Caco-2 (cell line): ENCODE measurements at places on chromosomes 7 and 10.

DNA sequence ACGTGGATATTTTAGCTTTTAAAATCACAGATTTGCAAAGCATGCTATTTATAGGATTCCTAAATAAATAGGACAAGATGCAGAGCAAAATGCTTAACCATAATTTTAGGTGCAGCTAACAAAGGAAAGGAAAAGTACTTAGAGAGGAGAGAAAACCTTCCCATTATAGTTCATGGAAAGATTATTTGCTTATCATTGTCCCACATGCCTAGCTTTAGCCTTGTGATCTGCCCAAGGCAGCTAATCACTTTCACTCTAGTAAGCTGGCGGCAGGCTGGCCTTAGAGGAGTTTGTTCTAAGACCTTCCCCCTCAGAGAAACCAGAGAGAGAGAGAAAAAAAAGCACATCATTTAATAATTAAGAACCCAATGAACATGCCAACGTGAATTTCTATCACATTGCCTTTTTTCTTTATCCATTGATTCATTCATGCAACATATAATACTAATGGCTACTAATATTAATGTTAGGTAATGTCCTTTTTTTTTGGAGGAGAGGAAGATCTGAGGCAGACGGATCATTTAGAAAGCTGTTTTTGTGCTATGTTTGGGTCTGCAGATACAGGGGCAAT is 274.6 kb downstream of the ARL4A start:
- H3K4me1 ChIP-seq, result peaks cover 24% of the 10 kb centered on the region
- H3K36me3 ChIP-seq, result no peaks in the 10 kb centered on the region
- no peak overlapping the region for H3K27ac ChIP-seq
- no peak overlapping the region for H3K4me3 ChIP-seq
- H3K27me3 ChIP-seq, result no peaks in the 10 kb centered on the region
- no peak for DNase-seq

DNA sequence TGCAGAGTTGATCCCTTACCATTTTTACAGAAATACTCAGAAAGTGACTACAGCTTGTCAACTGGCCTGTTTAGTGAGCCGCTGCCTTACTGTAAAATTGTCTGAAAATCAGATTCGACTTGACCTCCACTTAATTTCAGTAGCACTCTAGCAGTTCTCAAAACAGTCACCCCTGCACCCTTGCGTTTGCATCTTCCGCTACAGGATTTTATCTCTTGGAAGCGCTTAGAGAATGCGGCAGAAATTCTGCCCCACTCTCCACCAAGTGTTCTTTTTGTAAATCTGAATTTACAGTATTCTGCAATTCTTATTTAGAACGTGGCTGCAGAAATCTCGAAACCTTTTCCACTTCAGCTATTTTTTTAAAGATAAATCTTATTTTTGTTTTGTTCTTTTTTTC is 1.9 kb upstream of the TWIST1 start:
- H3K4me3 ChIP-seq, result no peak overlapping the region
- DNase-seq, result no peak
- H3K4me1 ChIP-seq, result no peaks in the 10 kb centered on the region; the same call in 1 of the 2 replicates
- H3K27me3 ChIP-seq, result no peaks in the 10 kb centered on the region; the same call in 1 of the 2 replicates
- H3K27ac ChIP-seq, result no peak overlapping the region

DNA sequence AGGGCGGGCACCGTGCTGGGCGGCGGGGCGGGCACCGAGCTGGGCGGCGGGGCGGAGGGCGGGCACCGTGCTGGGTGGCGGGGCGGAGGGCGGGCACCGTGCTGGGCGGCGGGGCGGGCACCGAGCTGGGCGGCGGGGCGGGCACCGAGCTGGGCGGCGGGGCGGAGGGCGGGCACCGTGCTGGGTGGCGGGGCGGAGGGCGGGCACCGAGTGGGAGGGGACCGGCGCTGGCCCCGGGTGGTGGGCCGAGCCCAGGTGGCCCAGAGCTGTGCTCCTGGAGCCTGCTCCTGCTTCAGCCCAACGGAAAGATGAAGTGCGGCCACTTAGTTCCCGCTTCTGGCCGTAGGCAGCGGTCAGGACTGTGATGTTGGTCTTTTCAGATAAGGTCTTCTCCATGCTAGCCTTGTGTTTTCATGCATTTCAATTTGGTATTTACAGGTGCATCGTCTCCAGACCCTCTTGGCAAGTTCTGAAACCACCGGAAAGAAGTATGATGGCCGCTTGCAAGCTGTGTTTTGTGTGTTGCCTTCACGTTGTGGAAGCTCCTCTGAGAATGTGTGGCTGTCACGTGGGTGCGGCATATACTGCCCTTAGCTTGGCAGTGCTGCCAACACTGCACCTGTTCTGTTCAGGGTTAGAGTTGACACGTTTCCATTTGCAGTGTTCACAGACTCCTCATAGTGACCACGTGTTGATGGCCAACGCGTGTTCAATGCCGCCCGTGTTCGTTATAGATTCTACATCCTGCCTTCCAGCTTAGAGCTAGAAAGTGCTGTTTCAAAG is 25.2 kb downstream of the IQCE start:
- no peaks in the 10 kb centered on the region for H3K27me3 ChIP-seq
- no peak for DNase-seq
- H3K4me1 ChIP-seq, result no peaks in the 10 kb centered on the region
- no peak overlapping the region for H3K27ac ChIP-seq

DNA sequence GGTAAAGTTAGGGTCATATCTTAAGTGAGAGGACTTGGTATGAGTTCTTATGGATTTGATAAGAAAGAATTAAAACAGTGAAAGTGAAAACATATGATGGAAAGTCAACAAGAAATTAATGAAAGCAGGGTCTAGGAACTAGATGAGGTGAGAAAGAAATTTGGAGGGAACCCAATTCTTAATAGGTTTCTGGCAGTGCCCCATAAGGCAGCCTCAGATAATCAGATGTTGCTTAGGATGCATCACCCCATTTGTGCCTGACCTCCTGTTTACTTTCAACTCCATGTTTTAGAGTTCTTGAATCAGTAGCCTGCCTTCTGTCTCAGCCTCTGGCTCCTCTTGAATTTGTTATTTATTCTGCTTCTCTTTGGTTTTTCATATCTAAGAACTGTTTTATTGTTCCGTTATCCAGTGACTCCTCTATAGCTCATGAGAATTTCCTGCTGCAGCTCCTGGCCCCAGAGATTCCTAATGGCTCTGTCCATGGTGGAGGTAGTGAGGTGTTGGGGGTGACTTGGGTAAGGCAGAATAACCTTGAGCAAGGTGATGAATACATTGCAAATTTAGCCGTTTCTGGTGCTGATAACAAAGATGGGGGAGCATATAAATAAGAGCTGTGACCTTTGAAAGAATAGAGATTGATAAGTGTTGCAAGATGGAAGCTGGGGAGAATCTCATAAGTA is 17.6 kb downstream of the ITGB8 start:
- H3K4me1 ChIP-seq, result peaks cover 11% of the 10 kb centered on the region; the same call in 1 of the 2 replicates
- no peak overlapping the region for H3K4me3 ChIP-seq
- no peak overlapping the region for H3K27ac ChIP-seq
- no peak for DNase-seq
- H3K27me3 ChIP-seq, result no peaks in the 10 kb centered on the region

- DNase-seq, result no peak
- no peak overlapping the region for H3K4me3 ChIP-seq
- no peaks in the 10 kb centered on the region for H3K27me3 ChIP-seq
- H3K4me1 ChIP-seq, result no peaks in the 10 kb centered on the region
- H3K27ac ChIP-seq, result no peak overlapping the region
Measured at GRCh38 chr10:7311218-7311849, 99.5 kb downstream of the SFMBT2 start.

DNA sequence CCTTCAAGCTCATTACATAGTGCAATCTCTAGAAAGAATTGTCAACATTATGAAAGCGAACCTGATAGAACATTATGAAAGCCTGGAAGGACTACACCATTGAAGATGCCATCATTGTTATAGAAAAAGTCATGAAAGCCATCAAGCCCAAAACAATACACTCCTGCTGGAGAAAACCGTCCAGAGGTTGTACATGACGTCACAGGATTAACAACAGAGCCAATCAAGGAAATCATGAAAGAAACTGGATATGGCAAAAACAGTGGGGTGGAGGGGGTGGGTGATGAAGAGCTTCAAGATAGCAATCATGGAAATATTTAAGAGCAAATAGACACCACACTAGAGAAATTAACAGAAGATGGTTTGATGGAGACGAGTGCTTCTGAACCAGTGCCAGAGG is 45.7 kb downstream of the TOMM7 start:
- no peak overlapping the region for H3K4me3 ChIP-seq
- no peak for DNase-seq
- peaks cover 7% of the 10 kb centered on the region; the same call in 1 of the 2 replicates for H3K4me1 ChIP-seq
- no peaks in the 10 kb centered on the region for H3K36me3 ChIP-seq

DNA sequence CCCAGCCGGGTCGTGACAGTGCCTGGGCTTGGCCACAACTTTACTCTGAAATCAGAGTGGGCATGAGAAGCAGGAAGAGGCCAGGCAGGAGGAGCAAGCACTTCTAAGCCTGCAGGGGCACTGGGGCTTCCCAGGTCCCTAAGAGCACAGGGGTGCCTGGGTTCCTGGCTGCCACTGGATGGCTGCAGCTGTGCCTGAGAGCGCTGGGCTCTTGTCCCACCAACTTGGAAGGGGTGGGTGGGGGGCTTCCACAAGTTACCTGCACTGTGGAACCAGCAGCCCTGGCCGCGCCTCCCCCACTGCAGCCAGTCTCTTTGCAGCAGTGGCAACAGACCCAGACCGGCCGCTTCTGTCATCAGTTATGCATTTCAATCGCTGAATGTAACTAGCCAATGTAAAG is 434.7 kb upstream of the GRM3 start:
- no peak for DNase-seq
- H3K4me3 ChIP-seq, result no peak overlapping the region
- H3K4me1 ChIP-seq, result peaks cover 16% of the 10 kb centered on the region
- H3K27ac ChIP-seq, result no peak overlapping the region
- no peaks in the 10 kb centered on the region for H3K36me3 ChIP-seq

GRCh38 chr7:150514748-150515222 is at the start of gene GIMAP7:
TSS of gene GIMAP7 (plus strand) at chr7:150514872. CDS start at chr7:150519975, 5,103 bp downstream.
- no peaks in the 10 kb centered on the region for H3K27me3 ChIP-seq
- no peak for DNase-seq
- no peaks in the 10 kb centered on the region for H3K4me1 ChIP-seq
- H3K4me3 ChIP-seq, result no peak within 1 kb of the TSS
- H3K27ac ChIP-seq, result no peak within 1 kb of the TSS

GRCh38 chr7:55409482-55410225 is 44.5 kb downstream of the LANCL2 start:
- no peaks in the 10 kb centered on the region for H3K27me3 ChIP-seq
- H3K27ac ChIP-seq, result no peak overlapping the region
- DNase-seq, result no peak
